ENCODE measurements at places on chromosomes 3 and 15.

GRCh38 chr3:36893137-36893557 is 51.7 kb downstream of the TRANK1 start:
- peak; percentile 66 for DNase-seq

DNA sequence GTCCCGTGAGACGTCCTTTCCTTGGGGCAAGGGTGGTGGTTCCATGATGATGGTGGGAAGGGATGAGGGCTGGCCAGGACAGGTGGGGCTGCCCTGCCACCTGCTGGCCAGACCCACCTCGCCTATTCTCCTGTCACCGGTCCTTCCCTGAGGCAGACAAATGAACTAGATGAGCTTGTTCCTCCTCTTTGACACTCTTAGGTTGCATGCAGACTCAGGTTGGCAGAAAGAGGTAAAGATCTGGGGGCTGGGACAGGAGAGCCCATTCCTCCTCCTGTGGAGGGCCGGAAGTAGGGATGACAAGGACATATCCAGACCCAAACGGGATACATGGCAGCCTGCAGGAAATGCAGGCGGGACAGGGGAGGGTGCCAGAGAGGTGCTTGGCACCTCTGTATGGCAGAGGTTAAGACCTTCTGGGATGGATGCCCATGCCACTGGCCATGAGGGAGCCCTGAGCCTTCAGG is 38.6 kb downstream of the ACSBG1 start:
- DNase-seq: peak; percentile 21

DNA sequence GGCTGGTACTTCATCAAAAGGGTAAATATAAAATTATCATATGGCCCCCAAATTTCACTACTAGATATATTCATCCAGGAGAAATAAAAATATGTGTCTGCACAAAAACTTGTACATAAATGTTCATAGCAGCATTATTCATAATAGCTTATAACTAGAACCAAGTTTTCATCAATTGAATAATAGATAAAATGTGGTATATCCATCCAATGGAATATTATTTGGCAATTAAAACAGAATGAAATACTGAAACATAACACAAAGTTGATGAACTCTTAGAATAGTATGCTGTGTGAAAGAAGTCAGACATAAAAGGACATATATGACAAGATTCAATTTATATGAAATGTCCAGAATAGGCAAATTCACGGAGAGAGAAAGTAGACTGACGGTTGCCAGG is 389.3 kb upstream of the ADAMTS9 start:
- DNase-seq: no peak

DNA sequence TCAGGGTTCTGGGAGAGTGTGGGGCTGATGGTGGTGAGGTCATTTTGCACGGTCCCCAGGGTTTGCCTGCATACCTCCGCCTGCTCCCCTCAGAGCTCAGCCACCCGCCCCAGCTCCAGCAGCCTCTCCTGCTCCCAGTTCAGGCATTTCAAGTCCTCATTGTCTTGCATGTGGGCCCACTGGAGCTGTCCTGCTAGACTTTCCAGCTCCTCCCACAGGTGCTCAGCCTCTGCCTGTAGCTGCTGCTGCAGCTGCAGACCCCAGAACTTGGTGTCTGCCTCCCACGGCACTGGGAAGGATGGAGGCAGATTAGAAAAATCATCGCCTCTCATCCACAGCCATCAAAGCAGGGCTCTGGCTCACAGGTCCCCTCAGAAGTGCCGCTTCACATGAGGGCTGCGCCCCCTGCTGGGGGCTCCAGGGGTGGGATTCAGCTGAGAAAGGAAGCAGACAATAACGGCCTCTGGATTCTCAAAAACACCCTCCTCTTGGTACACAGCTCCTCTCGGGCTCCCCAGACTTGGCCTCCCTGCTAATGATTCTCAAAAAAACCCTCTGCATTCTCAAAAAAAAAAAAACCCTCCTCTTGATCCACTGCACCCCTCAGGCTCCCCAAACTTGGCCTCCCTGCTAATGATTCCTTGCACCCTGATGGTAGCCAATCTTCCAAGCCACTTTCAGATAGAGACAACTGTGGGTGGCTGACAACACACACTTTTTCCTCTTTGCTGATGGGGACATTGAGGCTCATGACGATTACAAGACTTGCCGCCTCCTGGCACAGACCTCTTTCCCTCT is 89.3 kb upstream of the C2CD4B start:
- peak; percentile 54 for DNase-seq

DNA sequence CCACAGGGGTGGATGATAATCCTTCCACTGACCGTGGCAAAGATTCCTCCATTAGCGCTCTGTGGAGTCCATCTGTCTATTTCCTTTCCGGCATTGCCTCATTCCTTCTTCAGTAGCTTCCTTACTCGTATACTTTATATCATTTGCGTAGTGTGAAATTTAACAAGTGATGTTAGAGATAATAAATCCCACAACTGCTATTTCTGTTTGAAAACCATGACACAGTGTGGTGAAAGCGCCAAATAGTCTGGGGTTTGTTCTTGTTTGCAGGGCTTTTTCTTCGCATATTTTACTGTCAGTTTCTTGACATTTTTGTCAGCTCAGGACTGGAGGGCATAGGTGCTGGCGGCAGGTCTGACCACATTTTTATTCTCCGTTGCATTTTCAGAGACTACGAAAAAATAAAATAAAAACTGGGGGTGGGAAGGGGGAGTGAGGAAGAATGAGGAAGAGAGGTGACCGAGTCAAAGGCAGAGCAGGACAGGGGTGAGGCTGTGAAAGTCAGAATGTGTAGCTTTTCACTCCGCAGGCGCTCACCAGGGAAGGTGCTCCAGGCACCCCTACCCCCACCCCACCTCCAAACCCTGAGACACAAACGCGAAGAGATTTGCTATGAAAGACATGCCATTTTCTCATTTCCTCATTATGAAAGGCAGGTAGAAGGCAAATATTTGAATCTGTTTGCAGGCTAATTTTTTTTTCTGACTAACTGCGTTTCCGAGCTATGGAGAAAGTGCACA is 965.0 kb downstream of the MCTP2 start:
- DNase-seq: no peak

DNA sequence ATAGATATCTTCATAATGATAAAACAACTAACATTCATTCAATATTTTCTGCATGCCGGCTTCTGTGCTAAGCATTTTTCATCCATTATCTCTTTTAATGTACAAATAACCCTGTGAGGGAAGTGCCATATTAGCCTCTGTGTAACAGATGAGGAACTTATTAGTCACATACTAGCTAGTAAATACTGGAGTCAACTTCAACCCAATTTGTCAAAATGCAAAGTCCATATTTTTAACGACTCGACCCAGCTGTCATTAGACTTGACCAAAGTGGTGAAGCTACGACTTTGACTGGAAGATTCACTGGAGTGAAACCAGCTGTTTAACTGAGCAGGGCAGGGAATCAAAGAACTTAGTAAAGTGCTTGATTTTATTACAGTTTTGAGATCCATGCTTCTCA is 41.6 kb downstream of the PARP15 start:
- no peak for DNase-seq

DNA sequence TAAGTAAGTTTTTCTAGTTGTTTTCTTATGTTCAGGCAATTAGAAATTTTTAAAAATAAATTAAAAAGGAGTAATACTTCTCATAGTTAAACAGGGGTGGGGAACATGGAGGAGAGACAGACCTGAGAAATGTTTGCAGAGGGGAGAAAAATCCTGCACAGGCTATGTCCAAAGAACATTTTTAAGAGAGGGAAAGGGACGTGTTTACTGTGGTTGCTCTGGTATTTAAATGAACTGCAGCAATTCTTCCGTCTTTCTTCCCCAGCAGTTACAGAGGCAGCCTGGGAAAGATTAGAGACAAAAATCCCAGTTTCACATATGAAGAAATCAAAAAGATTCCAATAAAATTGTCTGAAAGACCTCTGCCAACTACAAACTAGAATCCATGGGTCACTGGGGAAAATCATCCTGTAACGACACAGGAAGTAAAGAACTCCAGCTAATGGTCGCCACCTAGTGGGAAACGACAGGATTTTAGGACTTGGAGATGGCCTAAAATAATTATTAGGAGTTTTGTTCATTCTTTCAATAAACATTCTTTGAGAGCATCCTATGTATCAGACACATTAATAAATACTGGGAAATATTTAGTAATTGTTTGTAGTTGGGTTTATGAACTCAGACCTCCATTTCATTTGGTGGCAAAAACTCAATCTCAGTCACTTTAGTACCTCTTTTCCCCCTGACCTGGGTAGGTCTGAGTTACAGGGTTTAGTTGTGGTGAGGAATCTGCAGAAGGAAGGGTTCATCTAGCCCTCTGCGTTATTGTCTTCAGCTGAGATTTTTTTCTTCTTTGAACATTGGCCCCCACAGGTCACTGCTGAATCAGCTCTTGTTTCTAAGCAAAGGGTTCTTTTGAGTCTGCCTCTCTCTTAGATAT is 69.9 kb upstream of the GOLIM4 start:
- DNase-seq: peak; percentile 68

GRCh38 chr3:23945663-23945912 is 502 bp downstream of the NR1D2 start:
- no peak for DNase-seq

DNA sequence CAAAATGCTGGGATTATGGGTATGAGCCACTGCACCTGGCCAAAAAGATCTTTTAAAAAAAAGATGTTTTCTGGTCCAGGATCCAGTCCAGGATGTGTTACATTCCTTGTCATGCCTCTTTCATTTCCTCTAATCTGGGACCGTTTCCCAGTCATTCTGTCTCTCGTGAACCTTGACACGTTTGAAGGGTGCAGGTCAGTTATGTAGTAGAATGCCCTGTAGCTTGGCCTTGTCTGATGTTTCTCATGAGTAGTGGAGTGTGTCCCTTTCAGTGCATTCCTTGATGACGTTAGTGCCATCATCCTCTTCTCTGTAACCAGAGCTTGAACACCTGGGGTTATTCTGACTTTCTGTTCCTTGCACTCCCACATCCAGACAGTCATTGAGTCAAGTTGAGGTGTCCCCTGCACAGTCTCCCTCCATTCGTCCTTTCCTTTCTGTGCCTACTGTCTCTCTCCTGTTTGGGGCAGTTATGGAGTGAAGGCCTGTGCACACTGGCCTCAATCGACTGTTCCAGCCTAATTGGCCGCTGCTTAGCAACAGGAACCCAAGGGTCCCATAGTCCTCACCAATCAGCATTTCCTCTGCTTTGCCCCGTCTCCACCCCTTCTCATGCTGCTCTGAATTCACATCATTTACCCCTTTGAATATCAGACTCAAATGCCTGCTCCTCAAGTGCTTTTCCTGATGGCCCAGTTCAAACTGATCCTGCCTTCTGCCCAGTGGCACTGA is 5.5 kb downstream of the FAM81A start:
- DNase-seq: no peak

- no peak for DNase-seq
These were observed 142.4 kb upstream of the TLE3 start for GRCh38 chr15:70240082-70240481.

DNA sequence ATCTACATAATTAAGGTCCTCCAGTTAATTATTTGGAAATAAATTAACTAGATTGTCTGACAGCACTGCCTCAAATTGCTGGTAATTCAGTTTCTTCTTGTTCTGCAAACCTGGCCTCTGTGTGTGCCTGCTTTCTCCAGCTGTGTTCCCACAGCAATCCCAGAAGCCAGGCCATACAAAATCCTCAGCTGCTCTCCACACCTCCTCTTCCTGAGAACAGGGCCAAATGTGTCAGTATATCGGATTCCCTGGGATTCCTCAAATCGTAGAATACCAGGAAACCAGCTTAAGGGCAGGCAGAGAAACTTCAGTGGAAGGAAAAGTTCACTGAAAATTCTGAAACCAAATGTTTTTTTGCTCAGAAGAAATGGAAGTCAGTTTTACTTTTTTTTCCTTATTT is 261.4 kb downstream of the ZMAT3 start:
- DNase-seq: no peak

DNA sequence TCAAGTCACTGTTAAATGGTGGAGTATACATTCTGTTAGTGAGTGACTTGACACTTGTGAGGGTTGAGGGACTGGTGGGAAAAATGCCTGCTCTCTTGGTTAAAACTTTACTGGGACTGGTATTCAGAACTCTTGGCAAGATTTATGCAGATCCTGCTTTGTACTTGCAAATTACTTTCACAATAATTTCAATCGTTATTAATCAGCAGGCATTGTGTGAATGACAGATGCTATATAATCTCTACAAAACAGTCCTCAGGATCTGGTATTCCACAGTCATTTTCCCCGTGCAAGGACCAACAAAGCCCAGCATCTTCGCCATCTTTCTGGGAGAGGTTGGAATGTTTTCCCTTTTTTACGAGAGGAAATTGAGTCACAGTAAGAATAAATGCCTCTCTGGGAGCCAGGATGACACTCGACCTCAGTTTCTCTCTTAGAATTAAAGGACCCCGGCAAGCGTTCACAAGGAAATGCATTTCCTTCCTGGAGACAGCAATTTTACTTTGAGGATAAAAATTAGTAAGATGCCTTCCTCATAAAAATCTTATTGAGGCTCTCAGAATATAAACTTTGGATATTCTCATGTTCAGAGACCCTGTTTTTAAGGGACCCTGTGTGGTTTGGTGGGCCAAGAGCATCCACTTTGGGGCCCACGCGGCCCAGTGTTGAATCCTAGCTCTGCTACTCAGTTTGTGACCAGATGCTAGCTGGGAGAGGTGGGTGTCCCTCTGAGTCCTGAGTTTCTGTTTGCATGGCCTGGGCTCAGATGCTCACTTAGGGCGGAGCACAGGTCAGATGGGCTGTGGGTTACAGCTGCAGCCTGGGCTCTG is 45.3 kb upstream of the PLCL2 start:
- no peak for DNase-seq

- DNase-seq: no peak
These were observed 21.5 kb downstream of the CYFIP1 start for GRCh38 chr15:22958487-22959280.

GRCh38 chr3:157428853-157429252 is 7.8 kb upstream of the PTX3 start:
- no peak for DNase-seq

DNA sequence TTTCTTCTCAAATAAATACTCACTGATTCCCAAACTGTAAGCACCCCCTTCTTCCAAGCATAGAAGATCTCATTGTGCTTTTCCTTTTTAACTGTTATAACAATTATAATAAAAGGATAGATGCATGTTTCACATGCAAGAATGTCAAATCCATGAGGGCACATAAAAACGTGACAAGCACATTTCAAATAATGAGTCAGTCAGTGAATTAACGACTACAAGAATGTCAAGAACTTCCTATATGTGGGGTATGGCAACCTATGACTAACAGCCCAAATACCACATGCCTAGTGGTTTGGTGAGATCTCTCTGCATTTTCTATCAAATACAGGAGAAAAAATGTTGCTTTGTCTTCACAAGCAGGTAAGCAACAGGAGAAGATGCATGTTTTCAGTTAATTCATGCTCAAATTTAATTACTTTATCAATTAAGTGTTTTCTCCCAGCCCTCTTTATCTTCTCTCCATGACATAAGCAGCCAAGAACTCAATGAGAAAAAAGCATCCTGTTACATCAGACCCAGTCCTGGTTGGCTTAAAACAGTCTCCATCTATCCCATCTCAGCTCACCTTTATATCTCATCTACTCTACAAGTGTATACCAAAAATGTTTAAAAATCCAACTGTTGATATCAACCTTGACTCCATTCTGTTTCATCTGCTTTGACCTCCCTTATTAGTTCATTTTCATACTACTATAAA is 181.5 kb upstream of the LMCD1 start:
- DNase-seq: peak; percentile 86
